ENCODE measurements at places on chromosomes 12 and 14. TPM values are rescaled to one million over a fixed set of nuclear protein-coding genes. Genes with fewer than 3 reads are reported as not detected.
A peak's percentile ranks its signal among the peaks of the same experiment; 100 is the strongest.

GRCh38 chr12:104672501-104673265 is 215.9 kb downstream of the CHST11 start:
- DNase-seq, result no peak
- H3K27ac ChIP-seq, result peak overlapping the region; percentile 87
- H3K27me3 ChIP-seq, result no peaks in the 10 kb centered on the region
- H3K36me3 ChIP-seq, result no peaks in the 10 kb centered on the region

Gene MYF5
- total RNA-seq, result not detected

DNA sequence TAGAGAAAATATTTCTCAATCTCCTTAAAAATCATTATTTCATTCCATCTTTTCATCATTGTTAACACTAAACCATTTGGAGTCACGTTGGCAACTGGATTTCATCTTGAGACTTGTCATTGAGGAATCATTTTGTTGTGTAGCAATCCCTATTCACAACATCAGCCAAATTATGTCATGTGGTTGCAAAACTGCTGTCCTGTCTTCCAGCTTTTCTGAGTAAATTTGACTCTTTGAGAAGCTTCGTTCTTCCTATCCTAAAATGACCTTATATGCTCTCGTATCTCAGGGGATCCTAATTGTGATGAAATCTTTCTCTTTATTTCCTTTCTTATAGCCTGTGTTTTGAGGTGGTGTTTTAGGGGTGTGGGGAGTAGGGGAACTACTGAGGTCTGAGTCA is 30.6 kb upstream of the KICS2 start:
- H3K36me3 ChIP-seq, result no peaks in the 10 kb centered on the region
- H3K27ac ChIP-seq, result no peak overlapping the region
- no peaks in the 10 kb centered on the region for H3K4me1 ChIP-seq
- no peaks in the 10 kb centered on the region for H3K27me3 ChIP-seq
- no peak overlapping the region for H3K4me3 ChIP-seq
- no peak for DNase-seq

DNA sequence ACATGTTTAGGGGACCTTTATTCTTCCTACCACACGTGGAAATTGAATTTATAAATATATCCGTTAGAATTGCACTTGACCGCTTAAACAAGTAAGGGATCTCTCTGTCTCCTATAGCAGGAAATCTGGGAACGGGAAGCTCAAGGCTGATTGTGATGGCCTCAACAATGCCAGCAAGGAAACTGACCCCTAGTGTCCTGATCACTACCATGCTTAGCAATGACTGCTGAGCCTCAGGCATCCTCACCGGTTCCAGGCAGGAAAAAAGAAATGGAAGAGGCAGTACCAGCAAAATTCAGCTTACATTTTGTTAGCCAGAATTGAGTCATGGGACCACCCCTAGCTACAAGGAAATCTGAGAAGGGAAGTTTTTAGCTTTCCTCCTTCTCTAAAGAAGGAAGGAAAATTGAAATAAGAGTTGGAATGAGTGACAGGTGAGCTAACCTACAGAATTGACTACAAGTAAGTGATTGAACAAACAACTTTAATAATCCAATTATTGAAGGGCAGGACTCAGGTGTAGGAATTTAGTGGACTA is 43.9 kb upstream of the AMN1 start:
- no peaks in the 10 kb centered on the region for H3K36me3 ChIP-seq
- no peaks in the 10 kb centered on the region for H3K4me1 ChIP-seq
- peaks cover 23% of the 10 kb centered on the region for H3K27me3 ChIP-seq
- no peak for DNase-seq
- no peak overlapping the region for H3K27ac ChIP-seq

DNA sequence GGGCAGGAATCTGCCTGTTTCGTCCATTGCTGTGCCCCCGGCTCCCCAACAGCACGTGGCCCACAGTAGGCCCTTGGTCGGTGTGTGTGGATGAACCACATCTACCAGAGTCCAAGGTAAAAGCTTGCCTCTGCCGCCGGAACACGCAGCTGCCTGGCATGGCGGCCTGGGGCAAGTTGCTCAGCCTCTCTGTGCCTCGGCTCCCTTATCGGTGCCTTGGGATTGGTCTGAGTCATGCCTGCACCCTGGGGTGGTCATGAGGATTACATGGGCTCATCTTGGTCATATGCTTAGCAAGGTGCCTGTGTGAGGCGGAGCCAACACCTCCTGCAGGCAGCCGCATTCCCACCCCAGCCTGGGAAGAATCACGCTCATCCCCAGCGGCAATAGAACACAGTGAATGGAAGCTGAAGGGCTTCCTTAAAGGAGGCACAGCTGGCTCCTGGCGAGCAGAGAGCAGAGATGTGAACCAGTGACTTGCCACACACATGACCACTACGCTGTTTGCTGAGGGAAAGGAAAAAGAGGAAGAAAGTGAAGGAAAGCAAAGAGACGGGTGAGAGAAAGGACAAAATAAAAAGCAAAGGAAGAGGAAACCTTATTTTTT is 5.5 kb upstream of the SCARB1 start:
- DNase-seq, result no peak
- H3K4me1 ChIP-seq, result peaks cover 6% of the 10 kb centered on the region
- peaks cover 2% of the 10 kb centered on the region for H3K27me3 ChIP-seq
- no peak overlapping the region for H3K4me3 ChIP-seq

DNA sequence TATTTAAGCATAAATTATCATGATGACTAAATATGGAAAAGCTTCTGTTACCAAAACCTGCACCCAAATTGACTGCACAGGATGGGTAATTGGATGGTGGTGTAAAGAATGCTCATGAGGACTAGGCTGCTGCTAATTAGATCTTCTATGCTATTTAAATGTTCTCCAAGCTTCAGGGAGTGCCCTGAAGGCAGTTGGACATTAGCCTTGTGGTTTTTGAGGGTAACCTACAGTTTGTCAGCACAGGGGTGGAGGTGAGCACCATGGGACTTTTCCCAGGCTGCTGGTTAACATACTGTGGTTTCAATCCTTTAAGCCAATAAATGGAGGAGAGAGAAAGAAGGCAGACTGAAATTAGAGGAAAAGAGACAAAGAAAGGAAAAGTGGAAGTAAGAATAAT is 145.0 kb downstream of the WIF1 start:
- DNase-seq, result no peak
- no peaks in the 10 kb centered on the region for H3K4me1 ChIP-seq
- H3K36me3 ChIP-seq, result no peaks in the 10 kb centered on the region
- no peak overlapping the region for H3K4me3 ChIP-seq
- no peak overlapping the region for H3K27ac ChIP-seq
- H3K27me3 ChIP-seq, result peaks cover 30% of the 10 kb centered on the region

DNA sequence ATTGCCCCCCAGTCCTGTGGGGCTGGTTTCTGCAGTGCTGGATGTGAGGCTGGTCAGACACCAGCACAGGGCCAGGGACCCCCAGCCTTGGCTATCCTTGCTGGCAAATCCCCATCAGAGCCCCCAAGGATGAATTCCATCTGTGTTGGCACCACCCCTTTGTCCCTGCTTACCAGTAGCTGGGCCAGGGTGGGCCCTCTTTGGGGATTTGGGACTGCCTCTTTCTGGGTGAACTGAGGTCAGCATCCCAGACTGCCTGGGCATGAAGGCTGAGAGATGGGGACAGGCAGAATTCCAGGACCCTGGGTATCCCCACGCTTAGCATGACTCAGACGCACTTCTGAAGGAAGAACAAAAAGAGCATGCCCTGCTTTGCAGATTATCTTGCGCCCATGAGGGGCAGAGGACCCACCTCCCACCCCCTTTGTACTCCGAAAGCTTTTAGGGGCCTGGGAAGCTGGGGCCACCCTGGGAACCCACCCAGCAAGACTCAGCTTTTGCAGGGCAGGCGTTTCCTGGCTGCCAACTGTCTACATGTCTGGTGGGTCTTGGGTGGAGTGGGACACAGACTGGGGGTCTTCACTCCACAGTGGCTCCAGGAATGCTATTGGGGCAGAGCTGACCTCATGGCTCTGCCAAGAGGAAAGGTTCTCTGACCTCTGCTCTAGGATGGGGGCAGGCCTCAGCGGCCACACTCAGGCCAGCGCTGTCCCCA is 26.8 kb downstream of the RFLNA start:
- H3K36me3 ChIP-seq, result peaks cover 20% of the 10 kb centered on the region
- H3K27ac ChIP-seq, result peak overlapping the region; percentile 62
- no peak overlapping the region for H3K4me3 ChIP-seq
- no peaks in the 10 kb centered on the region for H3K27me3 ChIP-seq
- DNase-seq, result no peak
- no peaks in the 10 kb centered on the region for H3K4me1 ChIP-seq

Gene REP15
- total RNA-seq, result 1.6 TPM

DNA sequence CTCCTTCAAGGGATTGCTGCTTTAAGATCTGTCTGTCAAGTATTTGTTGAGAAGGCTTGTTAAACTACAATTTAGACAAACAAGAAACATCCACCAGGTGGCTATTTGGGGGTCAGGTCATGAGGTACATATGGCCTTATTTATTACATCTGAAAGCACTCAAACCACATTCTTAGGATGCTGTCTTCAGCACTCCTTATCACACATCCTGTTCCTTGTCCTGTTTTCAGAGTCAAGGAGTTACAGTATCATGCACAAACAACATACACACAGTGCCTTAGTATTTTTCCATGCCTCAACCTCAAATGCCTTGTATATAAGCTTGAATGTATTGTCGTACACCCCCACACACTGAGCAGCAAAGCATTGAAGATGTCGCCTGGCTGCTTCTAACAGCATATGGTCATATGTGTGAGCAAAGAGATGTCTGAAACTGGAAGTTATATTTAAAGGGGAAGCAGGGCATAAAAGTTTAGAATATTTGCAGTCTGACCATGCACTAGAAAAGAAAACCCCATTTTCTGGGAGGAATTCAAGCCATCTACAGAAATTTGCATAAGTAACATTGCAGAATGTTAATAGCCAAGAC is 83.8 kb downstream of the KCNMB4 start:
- H3K4me3 ChIP-seq, result no peak overlapping the region
- no peak for DNase-seq
- H3K36me3 ChIP-seq, result no peaks in the 10 kb centered on the region
- no peaks in the 10 kb centered on the region for H3K27me3 ChIP-seq
- no peaks in the 10 kb centered on the region for H3K4me1 ChIP-seq

DNA sequence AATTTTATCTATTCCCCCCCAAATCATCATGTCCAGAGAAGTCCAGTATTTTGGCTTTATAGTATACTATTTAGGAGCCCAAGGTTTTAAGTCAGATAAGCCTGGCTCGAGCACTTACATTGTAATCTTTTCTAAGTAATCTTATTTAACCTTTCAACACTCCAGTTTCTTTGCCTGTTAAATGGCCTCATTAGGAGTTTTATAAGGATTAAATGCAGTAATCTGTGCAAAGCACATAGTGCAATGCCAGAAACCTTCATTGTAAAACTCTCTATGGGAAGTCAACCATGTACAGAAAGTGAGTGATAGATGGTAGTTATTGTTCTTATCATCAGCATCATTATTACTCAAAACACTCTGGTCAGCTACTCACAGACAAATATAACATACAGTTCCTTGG is 1330.4 kb downstream of the SLC16A7 start:
- no peak overlapping the region for H3K4me3 ChIP-seq
- H3K27me3 ChIP-seq, result no peaks in the 10 kb centered on the region
- DNase-seq, result no peak
- H3K27ac ChIP-seq, result no peak overlapping the region
- no peaks in the 10 kb centered on the region for H3K4me1 ChIP-seq

- peaks cover 12% of the 10 kb centered on the region for H3K4me1 ChIP-seq
- H3K27ac ChIP-seq, result no peak overlapping the region
- no peaks in the 10 kb centered on the region for H3K27me3 ChIP-seq
Observed at GRCh38 chr12:132520421-132521199, 30.7 kb downstream of the FBRSL1 start.

Gene OR4E2
- not detected for total RNA-seq

Gene HPD
- total RNA-seq, result not detected

DNA sequence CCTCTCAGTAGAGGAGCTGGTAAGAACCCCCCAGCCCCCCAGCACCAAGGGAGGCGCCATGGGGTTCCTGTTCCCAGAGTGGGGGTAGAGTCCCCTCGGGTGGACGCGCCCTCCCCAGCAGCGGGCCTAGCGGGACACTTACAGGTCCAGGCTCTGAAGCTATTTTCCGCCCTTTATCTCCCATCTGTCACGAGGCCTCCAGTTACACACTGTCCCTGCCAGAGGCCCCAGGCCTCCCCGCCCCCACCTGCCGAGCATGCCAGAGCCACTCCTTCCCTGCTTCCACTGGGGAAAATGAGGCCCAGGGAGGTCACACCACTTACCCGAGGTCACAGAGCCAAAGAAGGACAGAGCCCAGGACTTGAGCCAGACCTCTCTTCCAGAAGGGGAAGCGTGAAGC is 3.1 kb downstream of the C14orf180 start:
- H3K27ac ChIP-seq, result no peak overlapping the region
- H3K36me3 ChIP-seq, result no peaks in the 10 kb centered on the region
- peaks cover 6% of the 10 kb centered on the region for H3K27me3 ChIP-seq
- H3K4me1 ChIP-seq, result peaks cover 1% of the 10 kb centered on the region

Gene CACNA2D4
- not detected for total RNA-seq

Gene KRT77
- total RNA-seq, result not detected

Gene SERPINA1
- not detected for total RNA-seq

DNA sequence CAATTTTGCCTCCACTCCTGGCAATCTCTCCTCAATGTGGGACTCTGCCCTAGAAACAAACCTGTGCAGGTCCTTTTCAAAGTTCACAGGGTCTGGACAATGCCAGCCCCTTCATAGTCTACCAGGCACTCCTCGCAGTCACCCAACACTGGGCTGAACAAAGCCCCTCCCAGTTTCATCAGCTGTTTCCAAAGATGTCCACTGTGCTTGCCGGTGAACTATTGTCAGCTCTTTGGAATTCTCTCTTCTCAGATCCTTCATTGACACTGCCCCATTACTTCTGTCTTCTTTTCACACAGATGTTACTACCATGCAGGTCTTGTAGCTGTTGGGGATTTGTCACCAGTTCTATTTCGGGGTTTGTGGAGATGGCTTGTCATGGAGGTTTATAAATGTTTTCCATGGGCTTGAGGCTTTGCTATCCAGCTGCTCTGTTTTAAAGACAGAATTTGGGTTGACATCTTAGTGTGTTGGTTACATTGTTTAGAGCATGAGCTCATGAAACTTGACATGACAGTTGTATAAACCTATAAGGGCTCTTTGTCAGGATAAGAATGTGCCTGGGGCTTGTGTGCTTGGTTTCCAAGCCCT is 77.3 kb upstream of the DHRS4 start:
- no peaks in the 10 kb centered on the region for H3K36me3 ChIP-seq
- H3K27me3 ChIP-seq, result peaks cover 37% of the 10 kb centered on the region
- no peak overlapping the region for H3K27ac ChIP-seq
- H3K4me3 ChIP-seq, result no peak overlapping the region
- no peak for DNase-seq

DNA sequence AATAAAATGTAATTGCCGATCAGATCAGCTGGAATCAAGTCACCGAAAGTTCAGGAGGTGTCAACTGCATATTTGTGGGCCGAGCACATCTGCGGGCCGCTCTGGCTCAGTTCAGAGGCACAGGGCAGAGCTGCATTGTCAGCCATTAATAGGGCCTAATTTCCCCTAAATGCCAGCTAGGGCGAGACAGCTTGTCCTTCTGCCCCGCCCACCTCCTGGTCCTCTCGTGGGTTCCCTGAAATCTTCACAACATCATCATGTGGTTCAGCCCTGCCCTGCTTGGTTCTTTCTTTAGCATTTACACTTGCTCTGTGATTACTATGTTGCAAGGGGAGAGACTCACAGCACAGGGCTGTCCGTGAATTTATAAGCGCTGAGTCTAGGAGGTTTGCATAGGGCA is 148.9 kb downstream of the CHST11 start:
- H3K4me3 ChIP-seq, result peak overlapping the region; percentile 11
- H3K36me3 ChIP-seq, result no peaks in the 10 kb centered on the region
- H3K27me3 ChIP-seq, result no peaks in the 10 kb centered on the region
- H3K27ac ChIP-seq, result peak overlapping the region; percentile 58
- DNase-seq, result no peak

All from osteocyte (in vitro differentiated cells).